ENCODE measurements at places on chromosomes 4 and X.

- DNase-seq = no peak
Measured at GRCh38 chr4:14234307-14234706, 606.8 kb upstream of the BOD1L1 start.

- DNase-seq = no peak
Measured at GRCh38 chr4:13543032-13543838, 1.1 kb downstream of the NKX3-2 start.

DNA sequence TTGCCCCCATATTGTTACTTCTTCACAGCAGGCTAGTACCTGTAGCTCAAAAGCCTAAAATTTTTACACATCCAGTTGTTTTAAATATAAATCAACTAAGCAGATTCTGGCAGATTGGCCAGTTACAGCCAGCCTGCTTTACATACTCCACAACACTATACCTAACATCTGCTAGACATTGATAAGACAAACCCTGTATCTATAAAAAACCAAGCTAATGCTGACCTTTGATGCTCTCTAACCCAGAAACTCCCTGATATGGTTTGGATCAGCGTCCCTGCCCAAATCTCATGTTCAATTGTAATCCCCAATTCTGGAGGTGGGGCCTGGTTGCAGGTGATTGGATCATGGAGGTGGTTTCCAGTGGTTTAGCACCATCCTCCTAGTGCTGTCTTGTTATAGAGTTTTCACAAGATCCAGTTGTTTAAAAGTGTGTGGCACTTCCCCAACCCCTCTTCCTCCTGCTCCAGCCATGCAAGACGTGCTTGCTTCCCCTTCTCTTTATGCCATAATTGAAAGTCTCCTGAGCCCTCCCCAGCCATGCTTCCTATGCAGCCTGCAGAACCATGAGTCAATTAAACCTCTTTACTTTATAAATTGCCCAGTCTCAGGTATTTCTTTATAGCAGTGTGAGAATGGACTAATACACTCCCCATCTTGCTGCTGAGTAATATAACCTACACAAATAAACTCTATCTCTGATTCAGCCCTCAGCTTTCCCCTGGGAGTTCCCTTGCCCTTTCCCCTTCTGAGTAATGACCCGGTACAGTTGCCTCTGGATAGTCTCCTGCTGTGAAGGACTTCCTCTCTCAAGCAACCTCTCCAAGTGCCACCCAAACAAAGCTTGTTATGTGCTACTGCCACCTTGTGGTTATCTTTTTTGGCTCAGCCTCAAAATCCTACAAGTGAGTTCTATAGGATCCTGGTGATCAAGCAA, 39.6 kb downstream of the ZCCHC13 start:
- DNase-seq = peak; percentile 66

- no peak for DNase-seq
Measured at GRCh38 chrX:13013363-13014110, 30.9 kb downstream of the FAM9C start.

DNA sequence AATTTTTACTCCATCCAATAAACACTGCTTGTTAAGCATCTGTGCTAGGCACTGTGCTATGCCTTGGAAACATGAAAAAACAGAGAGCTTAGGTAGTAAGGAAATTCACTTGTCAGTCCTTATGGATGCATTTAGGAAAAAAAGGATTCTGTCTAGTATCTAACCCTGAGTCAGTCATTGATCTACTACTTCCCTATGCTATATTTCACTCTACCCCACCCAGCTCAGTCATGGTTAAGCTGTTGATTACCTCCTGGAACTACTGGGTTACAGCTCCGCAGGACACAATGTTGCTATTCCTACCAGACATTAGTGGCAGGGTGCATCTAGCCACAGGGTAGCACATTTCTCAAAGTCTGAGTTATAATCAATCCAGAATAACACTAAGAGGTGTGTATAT, 2.9 kb upstream of the USP53 start:
- DNase-seq = no peak

- DNase-seq = no peak
Measured at GRCh38 chrX:13876652-13877051, 59.8 kb upstream of the GPM6B start.

DNA sequence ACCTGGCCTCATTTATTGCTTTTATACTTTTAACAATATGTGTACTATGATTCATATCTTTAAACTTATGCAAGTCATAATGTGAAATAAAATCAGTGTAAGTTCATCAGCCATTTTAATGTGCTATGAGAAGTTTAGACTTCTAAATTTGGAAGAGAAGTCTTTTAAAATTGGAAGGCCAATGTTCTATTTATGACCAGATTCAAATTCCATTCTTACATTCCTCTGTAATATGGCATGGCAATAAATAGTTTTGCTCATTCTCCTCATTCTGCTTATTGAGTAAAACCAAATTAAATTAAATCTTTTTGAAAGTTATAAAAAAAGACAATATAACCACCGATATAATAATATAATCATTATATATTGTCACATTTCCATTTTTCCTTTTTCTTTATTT, 126.2 kb downstream of the SORBS2 start:
- no peak for DNase-seq

GRCh38 chr4:106364282-106364681, 4.3 kb downstream of the GIMD1 start:
- DNase-seq = no peak

All from LNCaP clone FGC (cell line).